ENCODE measurements at places on chromosomes 5 and 9.
A peak's percentile ranks its signal among the peaks of the same experiment; 100 is the strongest.

DNA sequence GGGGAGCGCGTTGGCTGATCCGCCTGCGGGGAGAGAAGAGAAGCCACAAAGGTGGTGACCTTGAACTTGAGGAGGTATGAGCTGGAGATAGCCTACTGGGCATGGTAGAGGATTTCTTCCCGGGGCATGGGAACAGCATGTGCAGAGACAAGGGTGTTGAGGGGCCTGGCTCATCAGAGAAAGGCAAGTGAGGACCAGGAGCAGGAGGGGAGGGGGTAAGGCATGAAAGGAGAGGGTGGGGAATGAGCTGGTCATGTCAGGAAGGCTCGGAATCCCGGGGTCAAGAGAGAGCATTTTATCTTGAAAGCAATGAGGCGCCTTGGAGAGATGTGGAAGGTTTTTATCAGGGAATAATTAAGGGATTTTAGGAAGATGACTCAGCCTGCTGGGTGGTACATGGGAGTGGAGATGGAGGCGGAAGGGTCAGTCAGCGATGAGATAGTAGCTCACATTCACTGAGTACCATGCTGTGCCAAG is 121.1 kb downstream of the LHX2 start:
- no peak for DNase-seq

GRCh38 chr5:80403782-80404181 is 4.1 kb upstream of the ZFYVE16 start:
- DNase-seq: no peak

- DNase-seq: no peak
Observed at GRCh38 chr5:159838551-159839222, 77.6 kb upstream of the ADRA1B start.

DNA sequence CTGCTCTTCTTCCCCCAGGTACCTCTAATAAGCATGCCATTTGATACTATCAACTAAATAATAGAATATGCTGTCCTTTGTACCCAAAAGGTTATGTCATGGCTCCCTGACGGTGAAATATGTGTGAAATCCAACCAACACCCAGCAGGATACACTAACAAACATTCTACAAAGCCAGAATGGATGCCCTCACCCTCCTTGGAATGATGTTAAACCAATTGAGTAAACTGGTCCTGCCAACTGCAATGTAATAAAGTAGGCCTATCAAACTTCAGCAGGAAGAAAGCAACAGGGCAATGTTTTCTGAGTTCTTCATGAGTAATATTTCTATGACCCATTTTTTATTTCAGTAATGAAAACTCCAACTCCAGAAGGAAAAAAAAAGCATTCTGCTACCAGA is 24.9 kb downstream of the RGMB start:
- DNase-seq: no peak

DNA sequence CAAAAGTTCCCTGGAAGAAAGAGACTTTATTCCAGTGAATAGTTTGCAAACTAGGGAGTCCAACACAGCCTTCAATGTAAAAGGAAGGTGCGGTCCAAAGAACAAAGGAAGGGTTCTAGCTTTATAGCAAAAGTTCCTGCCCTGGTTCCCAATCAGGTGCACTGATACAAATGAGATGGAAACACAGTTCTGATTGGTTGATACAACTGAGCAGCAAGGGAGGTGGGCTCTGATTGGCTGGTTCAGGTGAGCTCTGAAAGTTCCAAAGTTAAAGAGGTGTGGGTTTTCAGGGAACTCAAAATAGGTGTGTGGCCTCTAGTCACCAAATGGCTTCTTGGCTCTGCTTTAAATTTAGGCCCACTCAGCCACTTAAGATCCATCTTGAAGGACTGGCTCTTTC is 43.1 kb downstream of the P4HA2 start:
- no peak for DNase-seq

DNA sequence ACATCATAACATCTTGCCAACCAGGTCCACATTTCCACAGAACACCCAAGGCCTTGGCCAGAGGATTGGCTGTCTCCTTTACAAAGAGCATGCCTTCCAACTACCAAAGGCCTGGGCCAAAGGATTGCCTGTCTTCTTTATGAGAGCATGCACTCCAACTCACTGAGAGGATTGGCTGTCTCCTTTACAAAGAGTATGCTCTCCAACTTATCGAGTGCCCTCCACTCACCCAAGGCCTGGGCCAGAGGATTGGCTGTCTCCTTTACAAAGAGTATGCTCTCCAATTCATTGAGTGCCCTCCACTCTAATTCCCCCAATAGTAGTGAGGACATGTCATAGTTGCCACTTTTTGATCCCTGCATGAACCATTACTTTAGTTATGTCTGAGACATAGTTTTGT is 79.9 kb upstream of the TAS2R1 start:
- no peak for DNase-seq

DNA sequence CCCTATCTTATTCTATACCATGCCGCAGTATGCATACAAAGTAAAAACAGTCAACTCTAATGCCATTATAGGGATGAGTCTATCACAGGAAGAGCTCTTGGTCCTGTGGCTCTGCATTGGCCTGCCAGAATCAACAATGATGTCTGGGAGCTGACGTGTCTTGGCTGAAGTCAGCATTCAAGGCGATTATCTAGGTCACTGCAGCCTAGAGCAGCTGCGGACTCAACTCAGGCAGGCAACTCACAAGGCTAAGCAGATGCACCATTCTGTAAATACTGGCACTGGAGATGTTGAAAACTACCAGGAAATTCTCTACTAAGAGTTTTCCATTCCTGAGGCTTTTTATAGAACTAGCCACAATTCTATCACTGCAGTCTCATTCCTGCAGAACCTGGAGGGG is 13.3 kb downstream of the SPATA9 start:
- no peak for DNase-seq

DNA sequence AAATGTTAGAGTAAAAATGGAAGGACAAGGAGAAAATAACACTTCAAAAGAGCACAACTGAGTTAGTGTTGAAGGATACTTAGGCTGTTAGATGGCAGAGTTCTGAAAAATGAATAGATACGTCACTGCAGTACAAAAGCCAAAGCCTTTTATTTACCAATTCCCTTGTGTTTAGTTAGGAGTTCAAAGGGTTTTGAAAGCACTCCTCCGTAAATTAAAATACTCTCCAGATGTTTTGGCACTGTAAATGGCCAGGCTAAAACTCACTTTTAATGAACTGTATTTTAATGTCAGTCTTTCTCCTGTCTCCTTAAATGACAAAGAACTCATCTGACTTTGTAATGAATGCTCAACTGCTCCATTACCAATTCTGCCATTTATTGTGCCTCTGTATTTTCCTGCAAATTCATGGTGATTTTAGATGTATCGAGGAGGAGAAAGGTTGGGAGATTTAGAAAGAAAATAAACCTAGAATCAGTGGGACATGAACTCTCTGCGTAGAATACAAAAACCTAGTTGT is 1727.2 kb downstream of the MAT2B start:
- DNase-seq: no peak

DNA sequence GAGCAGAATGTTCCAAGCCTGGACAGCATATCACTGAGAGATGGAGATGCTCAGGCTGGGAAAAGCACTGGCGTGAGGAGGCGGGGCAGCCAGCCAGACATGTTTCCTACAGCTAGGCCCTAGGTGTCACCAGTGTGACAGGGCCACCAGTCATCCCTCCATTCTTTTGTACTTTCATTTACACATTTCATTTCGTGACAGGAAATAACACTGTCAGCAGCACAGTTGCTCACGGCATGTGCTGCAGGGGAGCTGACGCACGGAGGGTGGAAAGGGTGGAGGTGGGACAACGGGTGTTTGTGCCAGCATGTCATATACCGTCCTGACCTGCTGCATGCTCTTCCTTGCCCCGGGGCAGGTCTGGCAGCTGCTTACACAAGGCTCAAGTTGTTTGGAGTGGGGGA is 14.8 kb upstream of the CEMIP2 start:
- DNase-seq: peak; percentile 94

DNA sequence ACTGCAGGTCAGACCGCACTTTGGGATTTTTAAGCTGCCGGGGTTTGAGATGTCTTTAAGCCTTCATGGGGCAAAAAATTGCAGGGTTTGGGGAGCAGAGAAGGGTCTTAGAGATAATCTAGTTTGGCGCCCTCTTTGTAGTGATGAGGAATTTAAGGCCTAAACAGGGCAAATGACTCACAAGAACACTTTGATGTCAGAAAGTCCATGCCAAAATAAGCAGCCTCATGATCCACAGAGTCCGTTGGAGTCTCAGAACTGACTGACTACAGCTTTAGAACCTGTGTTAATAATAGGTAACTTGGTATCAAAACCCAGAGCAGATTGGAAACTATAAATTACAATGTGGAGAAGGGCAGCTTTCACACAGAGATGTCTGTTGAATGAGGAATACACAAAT is 35.9 kb upstream of the PTGS1 start:
- no peak for DNase-seq

- no peak for DNase-seq
Observed at GRCh38 chr5:127517110-127517479, 345 bp upstream of the PRRC1 start.

DNA sequence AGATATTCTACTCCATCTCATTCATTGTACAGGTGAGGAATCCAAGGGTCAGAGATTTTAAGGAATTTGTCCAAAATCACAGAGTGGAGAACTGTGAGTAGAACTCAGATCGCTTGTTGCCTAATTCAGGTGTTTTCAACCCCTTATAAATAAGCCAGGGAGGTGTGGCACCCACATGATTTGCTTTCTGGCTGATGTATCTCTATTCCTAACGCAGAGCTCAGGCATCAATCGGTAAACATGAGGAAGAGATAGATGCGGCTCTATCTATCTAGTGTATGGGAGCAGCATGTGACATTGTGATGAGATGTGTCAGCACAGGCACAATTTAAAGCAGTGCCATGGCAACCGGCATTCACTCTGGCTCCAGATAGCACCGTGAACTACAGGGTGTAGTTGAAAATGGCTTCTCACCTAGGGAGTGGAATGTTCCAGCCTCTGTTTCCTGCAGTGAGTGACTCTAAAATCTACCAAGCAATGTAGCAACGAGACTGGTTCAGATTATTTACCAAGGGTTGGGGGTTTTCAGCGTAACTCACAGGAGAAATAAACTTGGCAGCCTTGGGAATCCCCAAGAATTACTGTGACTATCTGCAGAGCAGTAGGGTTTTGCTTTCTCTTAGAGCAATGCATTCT is 53.4 kb upstream of the SUB1 start:
- DNase-seq: peak; percentile 81

GRCh38 chr5:112064956-112065355 is 308.0 kb upstream of the NREP start:
- DNase-seq: no peak

DNA sequence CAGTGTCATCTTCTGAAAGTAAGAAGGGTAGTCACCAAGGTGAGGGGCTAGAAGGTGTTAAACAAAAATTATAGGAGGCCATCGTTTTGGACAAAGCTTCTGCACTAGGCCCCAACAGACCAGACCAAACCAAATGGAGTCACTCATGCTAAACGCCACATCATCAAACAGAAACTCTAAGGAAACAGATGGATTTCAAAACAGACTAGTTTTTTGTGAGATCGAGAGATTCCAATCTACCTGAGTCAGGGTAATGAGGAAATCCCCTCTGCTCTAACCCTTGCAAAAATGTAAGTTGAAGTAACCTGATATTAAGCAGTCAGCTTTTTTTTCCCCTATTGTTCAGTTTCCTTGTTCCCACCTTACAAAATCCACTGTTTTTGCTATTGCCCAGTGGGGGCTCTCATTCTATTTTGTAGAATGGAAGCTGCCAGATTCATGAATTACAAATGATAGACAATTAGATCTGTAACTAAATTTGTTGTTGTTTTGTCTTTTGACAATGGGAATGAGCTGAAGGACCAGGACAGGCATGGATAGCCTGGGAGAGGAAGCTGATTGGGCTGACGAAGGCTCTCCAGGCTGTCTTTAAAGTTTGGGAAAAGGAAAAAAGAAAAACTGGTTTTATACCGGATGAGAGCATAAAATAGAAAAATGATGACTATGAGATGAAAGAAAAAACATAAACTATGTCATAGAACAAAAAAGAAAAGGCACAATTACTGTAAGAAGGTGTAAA is 94.7 kb upstream of the ADAMTSL1 start:
- DNase-seq: no peak

GRCh38 chr9:123710299-123710698 is 219.6 kb downstream of the DENND1A start:
- no peak for DNase-seq

GRCh38 chr9:69014013-69014412 is at the start of gene PRKACG:
PRKACG (minus strand) TSS chr9:69014113; CDS start chr9:69014092, 21 bp downstream.
- DNase-seq: no peak

GRCh38 chr9:107285286-107285685 is 2.2 kb downstream of the RAD23B start:
- no peak for DNase-seq

DNA sequence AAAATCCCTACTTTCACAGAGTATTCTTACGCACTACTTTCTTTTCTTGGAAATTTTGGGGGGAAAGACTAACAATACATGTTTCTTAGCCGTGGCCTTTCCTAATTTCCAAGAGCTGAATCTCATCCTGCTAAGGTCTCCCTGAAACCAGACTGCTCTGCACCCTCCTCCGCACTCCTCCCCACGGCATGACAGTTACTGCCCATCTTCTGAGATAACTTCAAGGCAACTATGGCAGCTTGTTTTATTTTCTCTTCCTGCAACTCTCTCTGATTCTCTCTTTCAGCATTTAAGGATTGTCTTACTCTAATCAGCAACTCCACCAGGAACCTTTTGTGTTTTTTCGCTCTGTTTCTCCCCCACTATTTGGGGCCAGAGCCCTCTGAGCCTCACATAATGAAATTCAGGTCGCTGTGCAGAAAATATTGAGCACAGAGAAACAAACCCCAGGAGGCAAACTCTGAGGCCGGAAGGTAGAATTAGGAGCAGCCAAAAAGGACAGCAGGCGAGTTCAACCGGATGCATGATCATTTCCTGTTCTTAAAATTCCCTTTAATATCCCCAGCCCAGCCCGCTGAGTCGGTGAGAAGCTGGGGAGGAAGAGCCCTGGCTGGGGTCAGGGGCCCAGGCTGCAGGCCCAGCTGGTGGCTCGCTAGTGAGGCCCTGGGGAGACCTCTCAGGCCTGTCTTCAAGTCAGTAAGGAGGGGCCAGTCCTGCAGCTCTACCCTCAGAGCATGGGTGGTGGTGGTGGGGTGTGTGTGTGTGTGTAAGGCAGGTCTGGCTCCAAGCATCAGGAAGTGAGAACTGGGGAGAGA is 213.6 kb upstream of the S1PR3 start:
- DNase-seq: no peak

Data from activated CD8-positive, alpha-beta memory T cell treated with anti-CD3 and anti-CD28 coated beads, Interleukin-2, amount 10 ng/mL, durations not matched to agents 7 days and 5 days (primary cell).